NCI-H2107 (cell line): ENCODE measurements at places on chromosomes 6 and 20.

- DNase-seq, result no peak
These were observed 42.0 kb downstream of the PNLDC1 start for GRCh38 chr6:159842035-159842434.

DNA sequence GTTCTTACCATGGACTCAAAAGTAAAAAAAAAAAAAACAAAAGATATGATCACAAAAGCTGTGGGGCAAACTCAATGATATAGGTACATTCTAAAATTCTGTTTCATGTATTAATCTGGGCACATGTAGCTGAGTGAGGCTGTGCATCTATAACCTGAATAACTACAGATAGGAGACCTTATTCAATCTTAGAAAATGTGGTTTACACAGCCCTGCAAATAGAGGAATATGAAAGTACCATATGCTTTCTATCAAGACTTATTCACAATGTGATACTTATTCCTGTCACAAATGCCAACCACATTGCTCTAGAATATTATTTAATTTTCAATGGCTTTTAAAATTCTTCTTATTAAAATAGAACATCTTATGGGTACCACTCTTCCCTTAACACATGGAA lies 3.1 kb upstream of the SPACA1 start:
- no peak for DNase-seq

DNA sequence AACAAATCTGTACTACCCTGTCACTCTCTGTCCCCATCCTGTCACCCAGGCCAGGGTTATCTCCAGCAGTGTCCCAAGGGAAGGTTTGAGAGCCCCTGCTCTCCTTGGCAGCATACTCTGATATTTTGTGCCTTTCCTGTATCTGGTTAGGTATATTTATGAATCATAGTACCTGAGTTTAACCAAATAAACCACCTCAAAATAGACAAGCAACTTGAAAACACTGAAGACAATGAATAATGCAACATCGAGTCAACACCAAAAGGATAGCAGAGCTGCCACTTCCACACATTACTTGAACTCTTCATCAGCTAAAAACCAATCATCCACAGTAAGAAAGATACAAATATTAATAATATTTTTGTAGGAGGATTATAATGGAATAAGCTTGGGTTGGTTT lies 142.6 kb upstream of the TAB2 start:
- no peak for DNase-seq

GRCh38 chr6:31113861-31114540 lies 599 bp upstream of the PSORS1C1 start:
- DNase-seq, result no peak

GRCh38 chr20:58677808-58678207 lies 14.8 kb upstream of the NPEPL1 start:
- no peak for DNase-seq

DNA sequence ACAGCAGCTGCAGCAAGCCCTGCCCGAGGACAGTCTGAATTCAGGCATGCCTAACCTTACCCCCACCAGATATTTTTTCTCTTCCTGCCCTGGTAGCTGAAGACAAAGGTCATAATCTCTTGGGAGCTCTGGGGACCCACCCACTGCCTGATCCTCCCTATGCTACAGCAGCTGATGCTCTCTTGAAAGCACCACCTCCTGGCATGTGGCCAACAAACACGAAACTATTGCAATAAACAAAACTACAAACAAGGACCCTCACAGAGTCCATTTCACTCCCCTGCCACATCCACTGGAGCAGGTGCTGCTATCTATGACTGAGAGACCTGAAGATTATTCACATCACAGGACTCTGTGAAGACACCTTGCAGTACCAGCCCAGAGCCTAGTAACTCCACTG lies 238.5 kb upstream of the HS3ST5 start:
- no peak for DNase-seq
